Stimulated activated CD8-positive, alpha-beta memory T cell treated with anti-CD3 and anti-CD28 coated beads, Interleukin-7, amount 100 ng/mL, for 1 hour (primary cell): ENCODE measurements at places on chromosomes 16 and 17.

- DNase-seq = no peak
Observed at GRCh38 chr17:14042411-14042810, 26.9 kb upstream of the COX10 start.

DNA sequence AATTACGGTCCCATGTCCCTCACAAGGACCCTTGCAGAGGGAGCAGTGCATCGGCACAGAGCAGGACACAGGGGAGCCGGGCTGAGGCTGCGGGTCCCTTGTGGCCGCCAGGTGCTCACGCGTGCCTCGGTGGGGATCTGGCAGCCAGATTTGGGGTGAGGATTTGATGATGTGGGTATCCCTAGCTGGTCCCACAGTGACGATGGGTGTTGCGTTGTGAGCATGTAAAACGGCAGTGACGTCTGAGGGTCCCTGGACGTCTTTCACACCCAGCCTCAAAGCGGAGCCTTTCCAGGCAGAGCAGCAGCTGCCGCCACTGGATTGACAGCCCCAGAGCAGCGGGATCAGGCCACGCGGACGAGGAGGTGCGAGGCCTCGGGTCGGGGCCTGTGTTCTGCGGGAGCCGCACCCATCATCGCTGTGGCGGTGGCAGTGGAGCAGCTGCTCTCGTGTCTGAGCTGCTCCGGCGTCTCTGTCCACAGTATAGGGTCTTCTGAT, 54.6 kb downstream of the WDR45B start:
- DNase-seq = no peak

- no peak for DNase-seq
Observed at GRCh38 chr17:19343256-19343630, 19.3 kb downstream of the B9D1 start.

DNA sequence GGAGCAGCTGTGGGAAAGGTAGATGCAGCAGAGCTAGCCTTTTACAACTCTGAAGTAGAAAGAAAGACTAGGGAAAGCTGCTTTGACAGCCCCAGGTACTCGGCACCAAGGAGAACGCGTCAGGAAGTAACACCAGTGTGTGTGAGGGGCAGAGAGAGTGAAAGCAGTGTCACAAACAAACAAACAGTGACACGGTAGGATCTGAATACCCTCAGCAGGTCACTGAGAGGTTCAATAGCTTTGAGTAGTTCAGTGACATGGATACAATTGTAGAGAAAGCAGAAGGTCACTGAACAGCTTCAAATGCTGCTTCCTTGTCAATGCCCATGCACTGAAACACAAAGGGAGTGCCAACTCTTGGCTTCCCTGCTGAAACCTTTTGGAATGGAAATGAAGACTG, 150.3 kb upstream of the C17orf78 start:
- DNase-seq = no peak

- no peak for DNase-seq
Observed at GRCh38 chr16:26950636-26951035, 116.1 kb upstream of the C16orf82 start.
